ENCODE measurements at places on chromosomes 3 and 15.

DNA sequence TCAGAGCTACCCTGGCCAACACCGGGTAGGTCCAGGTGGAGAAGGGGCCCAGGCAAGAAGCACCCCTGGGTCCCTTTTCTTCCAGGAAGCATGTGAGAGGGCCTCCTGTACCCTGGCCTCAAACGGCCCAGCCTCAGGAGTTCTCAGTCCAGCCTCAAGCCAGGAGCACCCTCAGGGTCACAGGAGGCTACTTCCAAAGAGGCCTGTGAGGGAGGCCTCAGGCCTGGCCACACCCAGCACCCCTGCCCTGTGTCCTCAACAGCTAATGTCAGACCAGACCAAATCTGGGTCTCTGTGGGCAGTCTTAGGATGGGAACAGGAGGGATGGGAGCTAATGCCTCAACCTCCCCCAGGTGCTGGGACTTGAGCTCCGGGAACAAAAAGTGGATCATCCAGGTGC is 23.5 kb downstream of the PTH1R start:
- no peak for DNase-seq

DNA sequence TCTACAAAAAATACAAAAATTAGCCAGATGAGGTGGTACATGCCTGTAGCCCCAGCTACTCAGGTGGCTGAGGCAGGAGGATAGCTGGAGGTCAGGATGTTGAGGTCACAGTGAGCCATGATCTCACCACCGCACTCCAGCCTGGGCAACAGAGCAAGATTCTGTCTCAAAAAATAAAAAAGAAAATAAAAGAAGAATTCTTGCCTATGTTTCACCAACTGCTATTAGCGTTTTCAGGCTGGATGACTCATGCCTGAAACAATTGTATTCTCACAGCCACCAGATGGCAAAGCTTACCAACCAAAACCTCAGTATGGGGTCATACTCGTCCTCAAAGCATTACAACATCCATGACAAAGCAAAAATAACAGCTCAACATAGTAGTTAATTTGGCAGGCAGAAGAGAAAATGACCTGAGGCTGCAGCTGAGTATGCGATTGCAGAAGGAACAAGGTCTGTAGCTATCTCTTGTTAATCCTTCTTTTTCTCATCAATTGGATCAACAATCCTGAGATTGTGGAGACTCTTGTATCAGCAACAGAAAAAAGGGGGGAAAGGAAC is 52.2 kb downstream of the TP53BP1 start:
- no peak for DNase-seq

DNA sequence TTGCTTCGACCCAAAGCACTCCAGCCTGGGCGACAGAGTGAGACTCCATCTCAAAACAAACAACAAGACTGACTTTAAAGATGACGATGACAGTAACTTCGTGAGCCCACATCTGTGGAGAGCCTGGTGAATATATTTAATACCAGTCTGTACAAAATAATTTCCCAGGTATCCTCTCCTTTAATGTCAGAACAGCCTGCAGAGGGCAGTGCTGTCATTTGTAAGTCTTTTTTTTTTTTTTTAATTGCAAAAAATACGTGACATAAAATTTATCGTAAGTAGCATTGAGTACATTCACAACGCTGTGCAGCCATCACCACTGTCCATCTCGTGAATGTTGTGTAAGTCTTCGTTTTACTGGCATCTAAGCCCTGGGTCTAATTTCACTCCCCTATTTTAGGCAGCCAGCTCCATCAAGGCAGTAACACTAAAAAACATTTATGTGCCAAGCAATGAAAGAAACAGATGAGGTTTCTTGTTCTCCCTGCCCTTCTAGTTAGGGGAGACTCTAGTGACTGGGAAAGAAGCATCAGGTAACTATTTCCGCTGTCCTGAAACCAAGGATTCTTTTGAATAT is 1.4 kb downstream of the HTD2 start:
- no peak for DNase-seq

- DNase-seq, result peak; percentile 99
Observed at GRCh38 chr3:53160660-53161449, at the start of gene PRKCD. Gene PRKCD, plus strand, starts transcription at chr3:53161209. Its CDS starts 17,214 bp downstream, at chr3:53178423.

GRCh38 chr3:116443191-116443661 is 2.1 kb downstream of the LSAMP start:
- DNase-seq, result no peak

GRCh38 chr15:41961001-41961518 is 11.3 kb downstream of the EHD4 start:
- no peak for DNase-seq

GRCh38 chr15:69491038-69491505 is 38.5 kb downstream of the RPLP1 start:
- DNase-seq, result no peak

GRCh38 chr3:123993818-123994217 is 1.9 kb upstream of the ROPN1 start:
- DNase-seq, result no peak

DNA sequence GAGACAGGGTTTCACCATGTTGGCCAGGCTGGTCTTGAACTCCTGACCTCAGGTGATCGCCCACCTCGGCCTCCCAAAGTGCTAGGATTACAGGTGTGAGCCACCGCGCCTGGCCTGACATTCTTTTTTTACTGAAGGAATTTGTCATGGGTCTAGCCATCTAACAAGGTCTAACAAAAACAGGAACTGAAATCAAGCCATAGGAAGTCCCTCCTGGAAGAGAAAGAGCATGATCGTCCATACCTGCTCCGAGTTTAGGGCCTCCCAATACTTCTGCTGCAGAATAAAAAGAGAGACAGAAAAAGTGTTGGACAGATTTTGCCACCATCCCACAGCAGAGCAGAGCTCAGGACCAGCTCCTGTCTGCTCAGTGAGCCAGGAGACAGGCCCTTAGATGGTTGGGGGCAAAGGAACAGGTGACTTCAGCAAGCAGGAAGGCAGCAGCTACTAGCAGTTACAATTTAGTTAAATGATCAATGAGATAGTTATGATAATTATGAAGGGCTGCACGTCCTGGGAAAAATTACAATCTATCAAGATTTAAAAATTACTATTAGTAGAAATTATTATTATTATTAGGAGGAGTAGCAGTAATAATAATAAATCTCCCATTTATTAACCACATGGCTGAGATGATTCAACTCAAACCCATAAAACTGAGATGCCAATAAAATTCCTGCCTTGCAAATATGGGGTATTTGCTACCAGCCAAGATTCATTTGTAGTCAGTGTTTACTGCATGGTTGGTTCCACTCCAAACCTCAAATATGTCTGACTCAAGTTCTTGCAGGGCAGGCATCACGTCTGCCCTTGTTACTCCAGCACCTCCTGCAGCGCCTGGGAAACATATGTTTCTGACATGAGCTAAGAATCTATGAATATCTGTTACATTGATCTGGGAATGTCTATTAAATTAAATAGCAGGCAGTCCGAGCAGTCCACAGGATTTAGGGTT is 40.1 kb downstream of the TMEM44 start:
- DNase-seq, result peak; percentile 73

- DNase-seq, result no peak
Observed at GRCh38 chr3:128621931-128622330, 28.7 kb downstream of the RPN1 start.

DNA sequence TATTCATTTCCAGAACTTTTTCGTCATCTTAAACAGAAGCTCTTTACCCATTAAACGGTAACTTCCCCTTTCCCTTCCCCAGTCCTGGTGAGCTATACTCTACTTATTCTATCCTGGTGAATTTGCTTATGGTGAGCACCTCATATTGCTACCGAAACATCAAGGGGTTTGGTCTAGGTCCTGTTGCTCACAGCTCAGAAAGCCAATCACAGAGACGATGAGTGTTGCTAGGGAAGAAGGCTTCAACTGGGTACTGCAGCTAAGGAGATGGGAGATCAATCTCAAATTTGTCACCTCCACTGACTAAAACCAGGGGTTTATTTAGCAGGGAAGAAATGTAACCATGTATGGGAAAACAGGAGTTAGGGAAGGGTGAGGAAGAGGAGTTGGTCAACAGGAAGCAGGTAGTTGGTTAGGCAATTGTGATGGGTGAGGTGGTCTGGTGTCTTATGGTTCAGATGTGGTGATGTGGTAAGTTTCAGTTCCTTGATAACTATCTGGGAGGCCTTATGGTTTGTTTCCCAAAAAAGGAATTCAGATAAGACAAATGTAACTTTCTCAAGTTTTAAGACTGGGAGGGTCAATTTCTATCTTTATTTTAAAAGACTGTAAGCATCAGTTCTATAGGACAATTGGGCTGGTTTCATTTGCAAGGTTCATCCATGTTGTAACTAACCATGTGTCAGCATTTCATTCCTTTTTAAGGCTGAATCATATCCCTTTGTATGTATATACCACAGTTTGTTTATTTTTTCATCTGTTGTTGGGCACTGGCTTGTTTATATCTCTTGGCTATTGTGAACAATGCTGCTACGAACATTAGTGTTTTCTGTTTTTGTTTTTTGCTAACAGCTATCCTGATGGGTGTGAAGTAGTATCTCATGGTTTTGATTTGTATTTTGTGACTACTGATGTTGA is 24.3 kb downstream of the ARHGAP11B start:
- DNase-seq, result no peak

- DNase-seq, result no peak
Observed at GRCh38 chr3:10364806-10365205, 43.9 kb upstream of the SEC13 start.

GRCh38 chr3:114834175-114834940 is 312.7 kb downstream of the ZBTB20 start:
- no peak for DNase-seq

GRCh38 chr3:190588570-190588969 is 74.7 kb downstream of the IL1RAP start:
- DNase-seq, result no peak

- DNase-seq, result no peak
Observed at GRCh38 chr3:23508464-23508863, 297.3 kb upstream of the UBE2E1 start.

Measured in 8988T (cell line).